ENCODE measurements at places on chromosomes 16 and 17. TPM values are rescaled to one million over a fixed set of nuclear protein-coding genes. Genes with fewer than 3 reads are reported as not detected.

MT1B gene
- polyA plus RNA-seq: not detected

KRTAP9-4 gene
- polyA plus RNA-seq: not detected

CHST5 gene
- polyA plus RNA-seq: 35.6 TPM

ADCY7 gene
- polyA plus RNA-seq: 10.0 TPM

KRTAP4-1 gene
- not detected for polyA plus RNA-seq

DNA sequence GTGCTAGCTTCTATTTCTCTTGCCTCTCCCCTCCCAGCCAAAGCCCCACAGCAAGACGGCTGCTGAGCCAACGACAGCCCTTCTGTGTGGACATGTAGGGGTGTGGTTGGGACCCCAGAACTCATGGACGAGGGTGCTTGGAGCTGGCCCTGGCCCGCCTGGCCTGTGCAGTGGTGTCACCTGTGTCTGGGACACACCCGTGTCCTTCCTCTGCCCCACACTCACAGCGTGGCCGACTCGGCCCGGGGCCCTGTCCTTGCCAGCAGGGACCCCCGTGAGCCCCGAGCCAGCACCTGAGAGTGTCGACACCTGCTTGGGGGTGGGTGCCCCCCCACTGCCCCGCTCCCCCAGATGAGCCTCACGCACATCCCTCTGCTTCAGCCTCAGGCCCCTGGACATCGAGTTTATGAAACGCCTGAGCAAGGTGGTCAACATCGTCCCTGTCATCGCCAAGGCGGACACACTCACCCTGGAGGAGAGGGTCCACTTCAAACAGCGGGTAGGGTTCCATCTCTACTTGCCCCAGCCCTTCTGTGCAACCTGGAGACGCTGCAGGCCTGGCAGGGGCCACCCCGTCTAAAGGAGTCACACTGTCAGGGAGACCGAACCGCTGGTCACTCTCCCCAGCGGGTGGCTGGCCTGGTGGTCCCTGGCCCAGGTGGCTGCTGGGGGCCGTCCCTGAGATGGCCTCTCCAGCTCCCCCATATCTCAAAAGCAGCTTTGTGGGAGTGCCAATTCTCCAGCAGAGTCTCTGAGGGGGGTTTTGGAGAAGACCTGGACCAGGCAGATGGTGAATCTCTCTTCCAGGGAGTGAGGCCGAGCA, 349.8 kb downstream of the SEC14L1 start:
- no peak for DNase-seq

DNA sequence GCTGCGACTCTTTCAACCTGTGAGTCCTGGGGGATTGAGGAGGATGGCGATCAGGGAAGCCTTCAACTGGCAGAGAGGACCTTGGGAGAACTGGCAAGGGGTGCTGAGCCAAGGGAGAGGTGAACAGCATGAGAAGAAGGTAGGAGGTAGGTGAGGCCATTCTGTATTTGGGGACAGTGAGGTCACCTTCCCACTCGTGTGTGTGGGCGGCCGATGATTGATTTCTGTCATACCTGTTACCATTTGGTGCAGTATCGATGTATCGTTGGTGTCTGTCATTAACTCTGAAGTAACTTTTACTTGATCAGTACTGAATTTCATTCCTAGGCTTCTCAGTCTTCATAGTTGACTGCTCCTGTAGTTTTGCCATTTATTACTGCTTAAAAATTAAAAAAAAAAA, 3.8 kb downstream of the ARSG start:
- no peak for DNase-seq

DNA sequence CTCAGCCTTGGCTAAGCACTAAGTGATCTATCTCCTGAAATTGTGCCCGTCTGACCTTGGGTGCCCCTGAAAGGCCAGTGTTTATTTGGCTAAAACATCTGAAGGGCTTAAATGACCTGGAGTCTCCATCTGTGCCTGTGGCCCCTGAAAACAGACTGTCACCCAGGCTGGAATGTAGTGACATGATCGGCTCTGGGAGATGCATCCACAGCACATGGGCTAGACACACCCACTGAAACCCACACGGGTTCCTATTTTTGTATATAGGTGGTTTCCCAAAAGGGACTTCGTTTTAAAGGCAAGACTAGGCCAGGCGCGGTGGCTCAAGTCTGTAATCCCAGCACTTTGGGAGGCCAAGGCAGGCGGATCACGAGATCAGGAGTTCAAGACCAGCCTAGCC, 13.5 kb downstream of the CEP295NL start:
- DNase-seq: no peak

DNA sequence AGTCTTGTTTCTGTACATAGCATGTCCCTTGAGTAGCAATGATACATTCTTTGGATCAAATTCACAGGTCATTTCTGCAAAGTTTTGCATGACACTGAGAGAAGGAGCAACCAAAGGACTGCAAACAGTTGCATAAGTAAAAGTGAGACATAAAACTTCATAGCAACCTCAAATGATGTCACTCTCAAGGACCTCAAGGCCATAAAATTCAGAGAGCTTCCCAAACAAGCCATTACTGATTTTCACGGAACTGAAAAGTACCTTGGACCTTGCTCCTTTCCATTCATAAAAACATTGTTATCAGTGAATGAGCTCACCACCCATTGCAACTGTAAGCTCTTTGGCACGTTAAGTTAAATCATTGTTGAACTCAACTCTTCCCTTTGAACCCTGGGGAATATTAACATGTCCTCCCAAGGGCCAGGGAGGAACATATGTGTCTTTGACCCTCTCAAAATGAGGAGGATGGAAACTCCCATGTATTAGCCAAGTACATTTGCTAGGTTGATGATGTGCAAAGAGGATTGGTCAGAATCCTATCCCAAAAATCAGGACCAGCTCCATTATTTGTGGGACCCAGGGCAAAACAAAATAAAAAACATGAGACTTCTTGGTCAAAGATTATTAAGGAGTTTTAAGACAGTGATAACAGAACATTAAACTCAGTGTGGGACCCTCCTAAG, 275.0 kb upstream of the DYNLRB2 start:
- peak; percentile 93 for DNase-seq

GRCh38 chr17:40351359-40352236, 12.9 kb downstream of the GJD3 start:
- DNase-seq: no peak

DNA sequence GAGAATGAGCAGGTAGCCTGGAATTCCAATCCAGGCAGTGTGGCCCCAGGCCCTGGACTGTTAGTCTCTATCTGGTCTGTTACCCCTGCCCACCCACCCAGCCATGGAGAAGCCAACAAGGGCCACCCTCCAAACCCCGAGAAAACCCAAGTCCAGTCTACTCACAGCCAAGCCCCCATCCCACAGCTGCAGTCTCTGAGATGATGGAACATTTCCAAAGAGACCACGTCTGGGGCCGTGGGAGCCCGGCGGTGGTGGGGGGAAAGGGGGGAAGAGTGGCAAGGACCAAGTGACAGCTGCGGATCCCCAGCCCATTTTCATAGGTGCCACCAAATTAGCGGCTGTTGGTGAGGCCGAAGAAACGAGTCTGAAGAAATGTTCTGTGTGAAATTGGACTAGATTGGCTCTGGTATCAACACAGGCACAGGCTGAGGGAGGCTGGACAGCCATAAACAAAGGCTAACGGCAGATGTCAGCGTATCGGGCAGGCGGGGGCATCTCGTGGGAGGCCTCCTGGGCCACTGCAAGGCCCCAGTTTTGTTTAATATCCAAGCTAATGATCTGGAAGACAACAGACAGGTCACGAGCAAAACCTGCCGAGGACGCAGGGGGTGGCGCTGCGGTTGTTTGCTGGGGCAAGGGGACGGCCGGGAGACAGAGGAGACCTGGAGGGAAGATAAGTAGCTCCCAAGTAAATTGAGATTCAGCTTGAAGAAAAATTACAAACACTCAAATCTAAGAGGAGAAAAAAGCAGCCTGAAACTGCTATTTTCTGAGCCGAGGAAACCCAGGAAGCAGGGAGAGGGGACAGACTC, 53.4 kb downstream of the RBFOX3 start:
- DNase-seq: no peak

- no peak for DNase-seq
Observed at GRCh38 chr16:68961778-68962402, 118.6 kb downstream of the TANGO6 start.

GRCh38 chr16:85759136-85759535, 8.2 kb upstream of the C16orf74 start:
- DNase-seq: no peak

DNA sequence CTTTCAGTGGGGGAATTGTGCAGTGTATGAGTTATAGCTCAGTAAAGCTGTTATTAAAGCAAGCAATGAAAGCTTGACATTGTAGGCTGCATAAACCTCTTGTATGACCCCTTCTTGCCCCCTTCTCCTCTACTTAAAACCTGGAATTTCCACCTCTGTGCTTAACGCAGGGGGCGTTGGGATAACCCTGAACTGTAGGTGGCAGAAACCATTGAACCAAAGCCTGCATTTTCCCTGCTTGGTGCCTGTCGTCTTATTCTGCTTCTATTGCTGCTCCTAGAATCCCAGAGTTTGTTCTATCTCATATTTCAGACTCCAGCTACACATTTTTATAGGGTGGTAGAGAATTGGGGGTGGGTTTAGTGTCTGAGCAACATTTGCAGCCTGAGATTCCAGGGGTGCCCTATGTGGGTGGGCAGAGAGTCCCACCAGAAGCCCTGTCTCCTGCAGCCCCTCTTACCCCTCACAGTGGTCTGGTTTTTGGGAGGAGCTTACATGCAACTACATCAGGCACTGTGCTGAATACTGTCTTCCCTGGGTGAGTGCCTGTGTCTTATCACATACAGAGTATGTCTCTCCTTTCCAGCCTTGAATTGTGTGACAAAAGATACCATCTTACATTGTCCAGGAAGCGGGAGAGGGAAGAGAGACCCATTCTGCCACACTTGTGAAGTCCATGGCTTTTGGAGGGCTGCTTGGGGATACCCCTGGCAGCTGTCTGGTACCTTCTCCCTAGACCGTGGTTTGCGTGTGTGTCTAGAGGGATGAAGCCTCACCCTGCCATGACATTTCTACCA, 407.7 kb upstream of the EEF2KMT start:
- no peak for DNase-seq
